ENCODE measurements at places on chromosomes 1 and 21. TPM values are rescaled to one million over a fixed set of nuclear protein-coding genes. Genes with fewer than 3 reads are reported as not detected.

GRCh38 chr1:113786069-113786468 is 26.2 kb downstream of the RSBN1 start:
- no peak for DNase-seq

- no peak for DNase-seq
Measured at GRCh38 chr1:188372821-188373220, 1544.1 kb downstream of the PLA2G4A start.

DNA sequence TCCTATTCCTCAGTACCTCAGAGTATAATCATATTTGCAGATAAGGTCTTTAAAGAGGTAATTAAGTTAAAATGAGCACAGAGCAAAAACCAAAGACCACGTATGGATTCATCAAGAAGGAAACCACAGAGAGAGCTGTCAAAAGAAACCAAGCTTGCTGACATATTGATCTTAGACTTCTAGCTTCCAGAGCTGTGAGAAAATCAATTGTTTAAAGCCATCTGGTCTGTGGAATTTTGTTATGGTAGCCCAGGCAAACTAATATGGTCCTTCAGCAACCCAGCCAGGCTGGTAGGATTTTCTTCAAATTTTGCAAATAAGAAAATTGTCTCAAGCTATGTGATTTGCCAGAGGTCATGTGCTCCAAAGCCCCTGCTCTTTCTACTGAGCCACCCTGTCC is 62.5 kb downstream of the LRIG2 start:
- DNase-seq: no peak

- no peak for DNase-seq
Measured at GRCh38 chr1:219345953-219346352, 172.3 kb downstream of the LYPLAL1 start.

The TTC39A gene
- total RNA-seq: 42.1 TPM
